ENCODE measurements at places on chromosomes 7 and 10.

- no peak for DNase-seq
Observed at GRCh38 chr7:116938678-116939077, 14.6 kb upstream of the ST7 start.

GRCh38 chr7:8179486-8179885, 82.5 kb downstream of the ICA1 start:
- DNase-seq = no peak

GRCh38 chr7:101699881-101700823, 71.1 kb upstream of the MYL10 start:
- DNase-seq = no peak

DNA sequence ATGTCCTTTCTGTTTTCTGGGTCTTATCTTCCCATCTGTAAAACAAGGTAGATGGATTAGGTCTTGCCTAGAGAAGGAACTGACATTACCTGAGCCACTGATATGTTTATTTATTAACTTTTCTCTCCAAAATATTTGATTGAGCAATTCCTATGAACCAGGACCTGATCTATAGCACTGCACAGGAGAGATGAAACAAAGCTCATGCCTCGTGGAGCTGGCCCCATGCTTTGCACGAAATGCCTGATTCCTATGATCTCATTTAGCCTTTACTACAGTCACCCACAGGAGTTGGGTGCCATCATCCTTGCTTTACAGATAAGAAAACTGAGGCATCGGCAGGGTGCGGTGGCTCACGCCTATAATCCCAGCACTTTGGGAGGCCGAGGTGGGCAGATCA, 48.2 kb upstream of the ZMIZ1 start:
- no peak for DNase-seq

DNA sequence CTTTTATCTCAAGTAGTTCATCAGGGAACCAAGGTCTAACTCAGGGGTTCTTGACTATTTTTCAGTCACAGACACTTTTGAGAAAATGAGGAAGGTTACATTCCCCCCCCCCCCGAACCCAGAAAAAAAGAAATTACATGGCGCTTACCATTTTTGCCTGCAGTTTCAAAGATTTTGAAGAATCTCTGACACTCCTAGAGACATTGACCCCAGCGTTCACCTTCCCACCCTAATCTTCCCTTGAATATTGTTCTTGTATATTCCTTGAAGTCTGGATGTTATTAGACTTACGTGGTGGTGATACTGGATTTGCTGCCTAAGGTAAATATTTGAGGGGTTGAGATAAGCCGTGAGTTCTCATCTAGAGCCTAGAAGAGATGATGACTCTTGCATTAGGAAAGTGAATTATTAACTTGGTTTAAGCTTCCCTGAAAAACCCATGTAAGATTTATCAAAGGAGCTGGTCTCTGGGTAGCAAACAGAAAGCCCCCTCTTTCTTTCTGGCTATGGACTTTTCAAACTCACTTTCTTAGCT, 245.7 kb upstream of the FOXK1 start:
- no peak for DNase-seq

DNA sequence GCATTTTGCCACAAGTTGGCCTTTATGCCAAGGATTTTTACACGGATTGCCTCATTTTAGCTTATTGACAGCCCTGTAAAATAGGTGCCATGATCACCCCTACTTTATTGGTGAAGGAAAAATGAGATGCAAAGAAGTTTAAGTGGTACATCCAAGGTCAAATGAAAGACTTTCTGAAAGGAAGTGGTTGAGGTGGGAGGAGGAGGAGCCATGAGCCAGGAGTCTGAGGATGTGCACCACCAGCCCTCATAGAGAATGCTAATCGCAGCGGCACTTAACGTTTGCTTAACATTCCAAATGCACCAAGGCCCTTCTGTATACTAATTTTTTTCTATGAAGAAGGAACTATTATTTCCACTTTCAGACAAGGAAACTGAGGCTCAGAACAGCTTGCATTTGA, 31.0 kb upstream of the LRRC18 start:
- no peak for DNase-seq

- DNase-seq = no peak
Observed at GRCh38 chr10:132163278-132163765, 23.4 kb upstream of the DPYSL4 start.

DNA sequence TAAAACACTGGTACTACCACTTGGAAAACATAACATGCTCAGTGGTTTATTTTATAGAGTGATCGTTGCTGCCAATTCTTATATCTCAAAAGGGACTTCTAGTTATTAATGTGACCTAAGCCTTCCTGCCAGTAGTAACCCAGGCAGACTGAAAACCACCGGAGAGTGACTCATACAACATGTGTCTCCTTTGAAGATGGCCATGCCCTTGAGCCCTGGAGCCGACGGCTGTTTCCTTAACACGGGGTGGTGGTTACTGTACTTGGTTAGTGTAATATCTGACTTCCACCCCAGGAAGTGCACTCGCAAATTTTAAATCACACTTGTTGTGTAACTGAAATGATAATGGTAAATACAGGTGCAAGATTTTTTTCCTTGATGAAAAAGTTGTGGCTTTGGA, 30.5 kb downstream of the JAKMIP3 start:
- no peak for DNase-seq

DNA sequence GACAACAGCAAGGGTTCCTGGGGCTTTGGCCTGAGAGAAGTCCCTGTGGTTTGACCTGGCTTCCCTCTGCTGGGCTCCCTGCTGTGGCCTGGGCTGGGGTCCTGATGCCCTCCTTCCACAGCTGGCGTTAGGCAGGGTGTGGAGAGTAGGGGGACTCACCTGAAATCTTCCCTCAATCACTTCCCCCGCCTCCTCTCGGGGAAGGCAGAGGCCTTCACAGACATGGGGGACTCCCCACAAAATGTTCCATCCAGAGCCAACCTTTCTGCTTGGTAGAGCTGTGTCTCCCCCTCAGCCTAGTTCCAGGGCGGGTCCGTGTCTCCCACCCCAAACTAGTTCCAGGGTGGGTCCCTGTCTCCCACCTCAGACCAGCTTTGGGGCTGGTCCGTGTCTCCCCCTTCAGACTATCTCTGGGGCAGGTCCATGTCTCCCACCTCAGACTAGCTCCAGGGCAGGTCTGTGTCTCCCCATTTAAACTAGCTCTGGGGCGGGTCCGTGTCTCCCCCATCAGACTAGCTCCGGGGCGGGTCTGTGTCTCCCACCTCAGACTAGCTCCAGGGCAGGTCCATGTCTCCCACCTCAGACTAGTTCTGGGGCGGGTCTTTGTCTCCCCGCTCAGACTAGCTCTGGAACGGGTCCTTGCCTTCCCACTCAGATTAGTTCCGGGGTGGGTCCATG, 2.2 kb downstream of the PVRIG start:
- no peak for DNase-seq

DNA sequence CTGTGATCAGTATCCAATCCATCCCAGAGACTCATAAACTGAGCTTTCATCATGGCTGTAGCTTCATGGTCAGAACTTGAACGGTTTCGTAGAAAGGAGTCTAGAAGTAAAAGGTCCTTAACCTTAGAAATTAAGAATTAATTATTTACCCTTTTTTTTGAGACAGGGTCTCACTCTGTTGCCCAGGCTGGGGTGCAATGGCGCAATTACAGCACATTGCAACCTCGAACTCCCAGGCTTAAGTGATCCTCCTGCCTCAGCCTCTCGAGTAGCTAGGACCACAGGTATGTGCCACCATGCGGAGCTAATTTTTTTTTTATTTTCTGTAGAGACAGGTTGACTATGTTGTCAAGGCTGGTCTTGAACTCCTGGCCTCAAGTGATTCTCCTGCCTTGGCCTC, 41.7 kb downstream of the ATAD1 start:
- no peak for DNase-seq

DNA sequence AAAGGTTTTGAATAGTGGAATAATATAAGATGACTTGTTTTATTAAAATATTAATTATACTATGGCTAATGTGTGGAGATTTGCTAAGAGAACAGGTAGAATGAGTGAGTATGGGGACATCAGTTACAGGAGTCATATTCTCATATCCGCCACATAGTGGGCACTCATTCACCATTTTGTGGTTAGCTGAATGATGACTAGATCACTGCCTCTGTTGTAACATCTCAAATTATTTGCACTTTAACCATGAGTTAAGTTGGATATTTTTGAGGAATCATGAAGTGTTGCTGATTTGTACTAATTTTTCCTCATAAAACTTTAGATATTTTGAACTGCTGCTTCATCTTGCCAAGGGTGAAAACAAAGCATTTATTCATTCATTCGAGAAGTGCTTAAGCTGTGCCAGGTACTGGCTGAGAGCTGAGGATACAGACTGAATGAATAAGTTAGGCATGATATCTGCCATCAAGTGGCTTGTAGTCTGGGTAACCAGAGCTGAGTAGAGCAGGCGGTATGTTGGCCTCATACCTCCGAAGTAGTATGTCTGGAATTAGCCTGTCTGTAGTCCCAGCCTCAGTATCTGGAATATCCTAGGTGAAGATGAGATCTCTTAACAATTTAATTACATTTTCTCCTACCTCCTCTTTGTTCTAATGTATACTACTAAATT, 100.5 kb downstream of the ZEB1 start:
- no peak for DNase-seq

GRCh38 chr7:138890499-138891445, 90.4 kb downstream of the KIAA1549 start:
- no peak for DNase-seq

DNA sequence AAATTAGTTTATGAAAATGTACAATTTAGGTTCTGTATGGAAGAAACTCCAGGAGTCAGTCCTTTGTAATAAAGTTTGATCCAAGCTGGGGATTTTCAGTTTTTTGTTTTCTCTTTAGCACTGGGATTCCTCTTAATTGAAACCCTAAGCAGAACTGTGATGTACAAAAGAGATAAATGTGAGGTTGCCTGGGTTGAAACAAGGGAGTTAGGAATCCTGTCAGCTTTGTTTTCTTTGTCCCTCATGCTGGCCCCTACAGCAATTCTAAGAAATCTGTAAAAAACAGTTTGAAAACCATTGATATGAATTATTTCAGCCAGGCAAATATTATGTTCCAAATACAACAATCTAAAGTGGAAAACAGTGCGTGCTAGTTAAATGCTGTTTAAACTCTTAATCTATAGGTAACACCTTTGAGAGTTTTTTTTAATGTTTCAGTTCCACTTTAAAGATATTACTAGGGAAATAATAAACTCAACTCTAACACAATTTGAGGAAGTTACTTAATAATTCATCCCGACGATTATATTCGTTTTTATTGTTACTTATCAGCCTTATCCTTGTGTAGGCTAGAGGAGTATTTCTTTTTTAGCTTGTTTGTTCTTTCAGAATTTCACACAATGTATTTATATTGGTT, 65.3 kb downstream of the SGCE start:
- no peak for DNase-seq

- no peak for DNase-seq
Observed at GRCh38 chr7:140519007-140519399, 39.7 kb upstream of the MKRN1 start.

- no peak for DNase-seq
Observed at GRCh38 chr10:777913-778479, 88.5 kb upstream of the DIP2C start.

- no peak for DNase-seq
Observed at GRCh38 chr10:43306899-43307298, 40.0 kb upstream of the RASGEF1A start.

DNA sequence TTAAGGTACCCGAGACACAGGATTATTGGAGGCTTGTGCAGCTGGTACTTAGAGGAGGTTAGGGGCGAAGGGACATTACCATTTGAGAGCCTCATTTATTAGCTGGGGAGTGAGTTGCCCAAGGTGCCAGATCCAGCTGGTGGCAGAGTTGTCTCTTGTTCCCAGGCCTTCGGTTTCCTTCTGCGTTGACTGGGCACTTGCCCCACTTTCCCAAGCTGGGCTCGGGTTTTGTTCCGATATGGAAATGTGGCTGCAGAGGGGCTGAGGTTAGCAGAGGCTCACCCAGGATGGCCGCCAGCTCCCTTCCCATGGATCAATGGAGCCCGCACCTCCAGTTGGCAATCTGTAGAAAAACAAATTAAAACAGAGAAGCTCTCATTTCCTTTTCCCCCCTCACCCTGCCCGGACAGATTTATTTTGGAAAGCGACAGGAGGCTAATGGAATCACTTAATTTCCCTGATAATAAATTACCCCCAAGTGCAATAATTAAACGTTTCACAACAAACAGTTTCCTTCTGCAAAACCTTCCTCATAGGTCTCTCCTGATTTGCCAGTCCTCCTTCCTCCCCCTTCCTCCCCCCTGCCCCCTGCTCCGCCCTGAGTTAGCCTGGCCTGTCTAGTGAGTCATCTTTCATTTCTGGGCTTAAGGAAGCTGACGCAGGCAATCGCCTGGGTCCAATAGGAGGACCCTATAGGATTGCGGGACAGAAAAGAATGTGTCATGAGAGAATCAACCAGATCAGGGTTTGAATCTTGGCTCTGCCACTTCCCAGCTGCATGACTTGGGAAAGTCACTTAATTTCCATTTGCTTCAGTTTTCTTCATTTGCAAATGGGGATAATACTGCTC, 51.7 kb downstream of the ADRA2A start:
- DNase-seq = no peak

DNA sequence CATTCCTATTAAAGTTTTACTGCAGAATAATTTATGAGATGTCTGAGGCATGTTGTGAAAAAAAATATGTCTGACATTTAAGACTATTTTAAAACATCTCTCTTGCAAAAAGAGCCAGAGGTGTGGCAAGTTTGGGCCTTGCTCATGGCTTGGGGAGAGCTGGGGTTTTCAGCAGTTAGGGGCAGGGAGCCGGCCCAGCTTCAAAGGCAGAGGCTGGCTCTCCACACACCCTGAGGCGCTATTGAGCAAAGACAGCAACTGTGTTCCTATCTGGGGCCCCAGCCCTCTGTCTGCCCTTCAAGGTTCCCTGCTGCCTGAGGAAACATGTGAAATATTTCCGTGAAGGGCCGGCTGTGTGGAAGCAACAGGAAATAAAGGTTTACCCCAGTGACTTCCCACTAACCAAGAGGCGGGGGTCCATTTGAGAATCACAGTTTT, 94.0 kb downstream of the SORBS1 start:
- DNase-seq = no peak

DNA sequence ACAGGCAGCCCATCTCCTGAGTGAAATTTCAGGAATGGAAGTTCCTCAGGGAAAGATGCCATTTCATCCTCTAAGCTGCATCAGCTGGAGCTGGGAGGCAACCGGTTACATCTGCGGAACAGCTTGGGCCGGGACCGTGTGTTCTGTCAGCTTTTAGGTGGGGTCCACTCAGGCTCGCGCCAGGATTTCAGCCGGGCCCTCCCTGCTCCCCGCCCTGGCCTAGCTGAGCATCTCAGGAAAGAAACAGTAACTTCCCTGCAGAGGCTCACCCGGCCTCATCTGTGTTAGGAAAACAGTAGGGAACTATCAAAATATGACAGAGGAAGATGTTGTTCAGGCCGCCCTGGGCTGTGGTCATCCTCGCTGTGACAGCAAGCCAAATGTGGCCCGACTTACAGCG, 110.4 kb downstream of the TRIL start:
- DNase-seq = no peak

DNA sequence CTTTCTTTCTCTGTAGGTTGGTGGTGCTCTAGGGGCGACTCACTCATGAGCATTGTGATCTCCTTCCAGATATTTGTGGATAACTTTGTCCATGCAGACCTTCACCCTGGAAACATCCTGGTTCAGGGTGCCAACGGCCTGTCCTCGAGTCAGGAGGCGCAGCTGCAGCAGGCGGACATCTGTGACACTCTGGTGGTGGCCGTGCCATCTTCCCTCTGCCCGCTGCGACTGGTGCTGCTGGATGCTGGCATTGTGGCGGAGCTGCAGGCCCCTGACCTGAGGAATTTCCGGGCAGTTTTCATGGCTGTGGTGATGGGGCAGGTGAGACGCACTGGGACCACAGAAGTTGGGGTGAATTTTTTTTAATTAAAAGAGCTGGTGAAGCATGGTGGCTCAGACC, 9.6 kb upstream of the NDUFB2 start:
- DNase-seq = no peak

GRCh38 chr7:123355576-123356190, 155.9 kb upstream of the SLC13A1 start:
- no peak for DNase-seq
